ENCODE measurements at places on chromosomes 1 and 21.

DNA sequence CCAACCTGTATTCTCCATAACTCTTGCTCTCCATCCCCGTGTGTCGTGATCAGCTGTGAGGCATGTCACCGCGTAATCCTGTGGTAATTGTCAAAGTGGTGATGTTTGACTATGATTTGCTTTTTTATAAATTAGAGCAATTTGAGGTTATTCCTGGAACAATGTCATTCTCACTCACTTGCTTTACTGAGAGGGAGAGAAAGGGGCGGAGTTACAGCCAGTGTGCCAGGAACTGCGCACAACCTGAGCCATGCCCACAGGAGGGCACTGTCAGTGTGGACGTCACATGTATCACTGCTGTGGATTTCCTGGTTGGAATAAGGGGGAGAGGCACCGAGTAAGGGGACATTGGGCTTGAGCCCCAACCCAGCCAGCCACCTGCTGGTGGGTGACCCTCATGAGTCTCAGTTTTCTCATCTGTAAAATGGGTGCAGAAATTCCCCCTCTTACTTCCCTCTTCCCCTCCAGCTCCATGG lies 6.9 kb downstream of the ADGRB2 start:
- DNase-seq = no peak

- no peak for DNase-seq
Observed at GRCh38 chr1:210231846-210232510, 618 bp upstream of the SERTAD4 start.

GRCh38 chr1:30572192-30572591 lies 151.2 kb downstream of the MATN1 start:
- no peak for DNase-seq

DNA sequence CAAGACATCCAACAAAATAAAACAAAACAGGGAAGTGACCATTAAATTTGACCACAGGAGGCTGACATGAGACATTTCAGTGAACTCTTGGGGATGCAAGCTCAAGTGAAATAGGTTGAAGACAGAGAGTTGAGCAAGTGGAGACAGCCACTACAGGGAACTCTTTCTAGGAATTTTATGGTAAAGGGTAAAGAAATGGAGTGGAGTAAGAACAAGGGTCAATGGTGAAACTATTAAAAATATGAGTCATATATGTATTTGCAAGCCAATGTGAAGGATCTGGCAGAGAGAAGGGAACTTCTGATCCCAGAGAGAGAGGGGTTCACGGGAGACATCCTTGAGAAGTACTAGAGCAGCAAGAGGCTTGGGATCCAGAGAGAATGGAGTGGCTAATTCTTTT lies 9.1 kb upstream of the TRABD2B start:
- DNase-seq = no peak

GRCh38 chr1:200921571-200922110 lies 26.9 kb downstream of the INAVA start:
- DNase-seq = no peak

- no peak for DNase-seq
Observed at GRCh38 chr1:234617986-234618736, 8.2 kb upstream of the IRF2BP2 start.

DNA sequence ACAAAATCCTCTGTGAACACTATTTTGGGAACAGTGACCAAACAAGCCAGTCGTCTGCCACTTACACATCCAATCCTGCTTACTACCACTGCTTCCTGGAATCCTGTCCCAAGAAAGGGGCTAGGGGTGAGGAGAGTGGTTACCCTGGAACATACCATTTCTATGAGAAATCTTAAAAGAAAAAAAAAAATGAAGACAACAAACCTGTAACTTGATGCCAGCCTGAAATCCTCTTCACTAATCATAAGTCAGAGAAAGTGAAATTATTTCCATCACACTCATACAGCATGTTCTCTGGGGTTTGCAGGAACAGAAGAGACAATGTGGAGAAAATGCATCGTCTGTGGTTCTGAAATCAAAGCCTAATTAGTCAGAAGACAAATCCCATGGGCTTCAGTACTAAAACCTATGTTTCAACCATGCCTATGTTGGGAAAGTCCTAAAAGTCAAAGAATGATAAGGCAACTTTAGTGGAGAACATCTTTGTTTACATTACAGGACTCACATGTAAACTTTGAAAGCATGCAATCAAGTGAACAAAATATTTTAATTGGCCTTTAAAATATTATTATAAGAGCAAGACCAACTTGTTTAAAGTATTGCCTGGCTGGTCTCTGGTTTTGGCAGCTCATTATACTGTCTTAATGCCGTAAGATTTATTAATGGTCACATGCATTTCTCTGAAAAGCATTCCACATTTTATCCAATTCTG lies 220.7 kb downstream of the LTN1 start:
- DNase-seq = no peak

GRCh38 chr1:58989845-58990244 lies 206.0 kb upstream of the JUN start:
- no peak for DNase-seq
